GM12878 (cell line): ENCODE measurements at places on chromosomes 11 and 22.

DNA sequence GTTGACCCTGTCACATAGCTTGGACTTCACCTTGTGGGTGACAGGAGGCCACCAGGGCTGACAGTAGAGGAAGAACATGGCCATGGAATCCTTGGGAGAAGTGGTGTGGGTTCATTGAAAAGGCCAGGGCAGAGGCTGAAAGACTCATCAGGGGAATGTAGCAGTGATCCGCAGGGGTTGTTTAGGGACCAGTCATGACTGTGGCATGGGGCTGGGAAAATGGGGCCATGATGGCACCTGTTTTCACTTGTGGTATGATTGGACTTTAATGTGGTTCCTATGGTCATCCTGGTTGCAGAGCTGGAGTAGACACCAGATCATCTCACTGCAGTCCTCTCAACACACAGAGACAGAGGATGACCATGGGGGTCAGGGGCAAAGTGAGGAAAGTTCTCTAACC lies 66.7 kb upstream of the MYEOV start:
- no peak for DNase-seq

DNA sequence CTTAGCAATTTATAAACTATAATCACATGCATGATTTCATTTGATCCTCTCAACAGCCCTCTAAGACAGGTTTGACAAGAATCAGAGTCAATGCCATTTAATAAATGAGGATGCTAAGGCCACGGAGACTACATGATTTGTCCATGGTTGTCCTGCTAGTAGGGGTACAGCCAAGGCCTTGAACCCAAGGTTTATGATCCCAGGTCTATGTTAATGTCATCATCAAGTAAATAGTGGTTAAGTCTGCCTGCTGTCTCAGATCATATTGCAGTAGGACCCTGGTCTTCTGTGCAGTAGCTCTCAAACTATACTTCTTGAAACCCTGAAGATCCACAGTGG lies 17.7 kb upstream of the SYTL2 start:
- DNase-seq, result no peak

DNA sequence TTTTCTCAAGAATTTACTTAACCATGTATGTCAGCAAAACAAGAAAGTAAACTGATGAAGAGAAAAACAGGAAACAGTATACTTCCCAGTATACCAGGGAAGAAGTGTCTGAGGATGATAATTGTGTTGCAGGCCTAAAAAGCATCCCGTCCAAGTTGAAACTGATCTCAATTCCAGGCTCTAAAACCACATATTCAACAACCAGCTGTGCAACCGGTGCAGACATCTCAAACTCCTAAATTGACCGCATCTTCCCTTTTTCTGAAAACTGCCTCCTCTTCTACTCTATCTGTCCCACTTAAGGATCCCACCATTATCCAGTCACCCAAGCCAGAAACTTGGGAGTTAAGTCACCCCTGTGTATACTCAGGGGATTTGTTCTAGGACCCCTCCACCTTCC lies 47.2 kb downstream of the CCDC83 start:
- no peak for DNase-seq

GRCh38 chr11:1772270-1773130 lies 8.8 kb upstream of the CTSD start:
- no peak for DNase-seq
